Right renal cortex interstitium (tissue), 3 donors: ENCODE measurements at places on chromosomes 6 and 20. TPM values are rescaled to one million over a fixed set of nuclear protein-coding genes. Genes with fewer than 3 reads are reported as not detected.

GRCh38 chr20:59580991-59581401 lies 23.3 kb upstream of the PHACTR3 start:
- no peak for DNase-seq

DNA sequence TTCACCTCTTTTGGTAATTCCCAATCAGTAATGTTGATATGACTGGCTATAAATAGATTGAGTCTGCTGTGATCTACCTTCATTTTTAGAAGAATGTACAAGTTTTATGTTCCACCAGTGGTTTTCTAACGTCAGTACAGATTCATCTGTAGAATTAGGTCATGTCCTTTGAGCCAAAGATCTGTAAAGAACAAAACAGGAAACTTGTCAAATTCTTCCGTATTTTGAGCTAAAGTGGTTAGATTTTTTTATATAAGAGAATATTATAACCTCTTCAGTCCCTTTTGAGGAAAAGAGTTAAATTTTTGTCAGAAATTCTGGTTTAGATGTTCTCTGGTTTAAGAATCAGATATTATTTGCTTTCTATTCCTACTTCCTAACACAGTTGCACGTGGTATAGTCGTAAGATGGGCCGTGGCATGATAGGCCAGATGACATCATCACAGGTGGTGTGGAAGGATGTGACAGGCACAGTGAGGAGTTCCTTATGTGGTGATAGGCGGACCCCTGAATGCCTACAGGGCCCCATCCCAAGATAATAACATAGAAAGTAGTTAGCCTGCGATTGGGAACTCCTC lies 62.3 kb downstream of the SNX9 start:
- DNase-seq = no peak

The TFAP2A gene
- 27.9 TPM for polyA plus RNA-seq

The TMEM217 gene
- 1.6 TPM for polyA plus RNA-seq

The OR12D3 gene
- polyA plus RNA-seq = not detected

The HMGA1 gene
- 117 TPM for polyA plus RNA-seq

The PAK5 gene
- 0.28 TPM for polyA plus RNA-seq
